Cardiac fibroblast (primary cell): ENCODE measurements at places on chromosomes 11 and 22.

GRCh38 chr11:120344302-120345004, 8.2 kb downstream of the ARHGEF12 start:
- peak; percentile 43 for DNase-seq

- no peak for DNase-seq
These were observed 446.9 kb upstream of the B3GAT1 start for GRCh38 chr11:134858783-134859480.

GRCh38 chr11:69828971-69829344, 9.7 kb upstream of the FGF3 start:
- no peak for DNase-seq

DNA sequence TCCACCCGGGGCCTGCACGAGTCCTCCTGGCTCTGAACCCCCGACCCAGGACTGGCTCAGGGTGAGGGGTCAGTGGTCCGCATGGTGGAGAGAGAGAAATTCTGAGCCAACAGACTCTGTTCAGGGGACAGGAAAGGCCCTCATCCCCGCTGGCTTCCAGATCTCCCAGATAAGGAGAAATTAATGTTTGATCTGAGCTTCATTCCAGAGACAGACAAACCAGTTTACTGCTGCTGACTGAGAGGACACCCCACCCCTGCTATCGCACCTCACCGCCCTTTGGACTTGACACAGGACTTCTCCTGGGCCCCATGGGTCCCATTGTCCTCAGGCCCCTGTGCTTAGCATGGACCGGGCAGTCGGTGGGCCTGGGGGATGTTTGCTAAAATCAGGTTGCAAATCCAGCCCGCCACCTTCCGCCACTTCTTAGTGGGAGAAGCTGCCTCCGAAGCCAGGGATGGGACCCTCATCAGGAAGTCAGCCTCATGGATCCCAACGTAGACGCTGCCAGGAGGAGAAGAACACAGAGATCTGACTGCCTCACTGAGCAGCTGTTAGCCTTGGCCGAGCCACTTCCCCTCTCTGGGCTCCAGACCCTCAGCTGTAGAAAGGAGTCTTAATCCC, 11.2 kb upstream of the UPK3A start:
- no peak for DNase-seq

GRCh38 chr11:84865791-84866535, 761.2 kb downstream of the DLG2 start:
- no peak for DNase-seq

- no peak for DNase-seq
These were observed 230.9 kb upstream of the UBASH3B start for GRCh38 chr11:122424636-122425035.

GRCh38 chr11:19347911-19348310, 107.2 kb upstream of the E2F8 start:
- DNase-seq: peak; percentile 28

GRCh38 chr22:27389727-27390075, 411.9 kb downstream of the MN1 start:
- DNase-seq: no peak

GRCh38 chr22:42069801-42070516, 653 bp downstream of the NAGA start:
- DNase-seq: peak; percentile 9

- peak; percentile 77 for DNase-seq
These were observed 15.4 kb upstream of the SOX10 start for GRCh38 chr22:37999640-38000272.

DNA sequence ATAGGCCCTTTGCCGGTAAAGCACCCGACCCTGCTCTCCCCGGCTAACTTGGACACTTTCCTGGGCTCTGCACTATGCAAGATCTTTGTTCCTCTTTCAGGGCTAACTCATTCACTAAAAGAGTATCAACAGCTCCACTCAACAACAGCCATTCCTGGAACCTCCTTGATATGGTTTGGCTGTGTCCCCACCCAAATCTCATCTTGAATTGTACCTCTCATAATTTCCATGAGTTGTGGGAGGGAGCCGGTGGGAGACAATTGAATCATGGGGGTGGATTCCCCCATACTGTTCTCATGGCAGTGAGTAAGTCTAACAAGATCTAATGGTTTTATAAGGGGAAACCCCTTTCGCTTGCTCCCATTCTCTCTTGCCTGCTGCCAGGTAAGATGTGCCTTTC, 330.0 kb downstream of the TENM4 start:
- DNase-seq: no peak

GRCh38 chr22:41106122-41106968, 14.0 kb downstream of the EP300 start:
- peak; percentile 65 for DNase-seq

- no peak for DNase-seq
These were observed 70.7 kb downstream of the MN1 start for GRCh38 chr22:27730641-27731433.

DNA sequence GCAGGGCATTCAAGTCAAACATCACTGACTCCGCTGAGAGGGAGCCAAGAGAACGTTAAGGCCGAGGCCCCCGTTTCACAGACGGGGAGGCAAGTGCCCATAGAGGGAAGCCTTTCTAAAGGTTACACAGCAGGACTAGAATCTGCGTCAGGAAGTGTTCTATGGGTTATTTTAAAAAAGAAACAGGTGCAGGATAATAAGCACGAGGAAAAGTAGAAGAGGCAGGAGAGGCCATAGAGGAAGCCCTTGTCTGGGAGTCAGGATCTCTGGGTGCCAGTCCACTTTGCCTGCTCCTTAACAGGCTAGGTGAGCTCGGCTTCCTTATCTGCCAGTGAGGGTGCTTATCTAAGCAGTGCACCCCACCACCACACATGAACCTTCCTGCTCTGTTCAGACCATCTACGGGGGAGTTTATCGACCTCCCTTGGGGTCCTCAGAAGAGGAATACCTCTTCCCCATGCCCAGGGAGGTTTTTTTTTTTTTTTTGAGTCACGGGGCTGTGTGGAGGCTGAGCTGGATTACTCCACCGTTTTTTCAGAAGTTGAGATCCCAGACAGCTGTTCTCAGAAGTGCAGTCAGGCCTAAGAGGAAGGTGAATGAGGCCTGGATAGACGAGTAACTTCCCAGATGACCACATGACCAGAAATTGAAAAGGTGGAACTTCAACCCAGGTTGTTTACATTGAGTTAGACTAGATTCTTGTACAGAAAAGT, 1.2 kb upstream of the FCHSD2 start:
- DNase-seq: peak; percentile 54

DNA sequence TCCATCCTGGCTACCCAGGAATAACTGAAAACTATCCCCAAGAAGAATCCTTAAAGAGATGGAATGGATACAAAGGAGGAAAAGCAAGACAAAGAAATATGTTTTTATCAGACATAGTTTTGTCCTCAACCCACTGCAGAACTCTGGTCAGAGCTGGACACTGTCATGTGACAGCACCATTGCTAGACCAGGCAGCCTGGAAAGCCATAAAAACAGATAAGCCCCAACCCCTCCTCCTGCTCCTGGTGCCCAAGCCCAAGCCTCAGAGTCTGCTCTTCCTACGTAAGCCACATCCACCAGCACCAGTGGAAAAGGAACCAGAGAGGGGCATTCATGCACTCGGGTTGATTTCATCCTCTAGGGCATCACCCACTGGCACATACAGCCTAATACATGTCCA, 116.9 kb downstream of the TRIM29 start:
- DNase-seq: no peak

- no peak for DNase-seq
These were observed 119.6 kb downstream of the NAV2 start for GRCh38 chr11:19832086-19832750.

DNA sequence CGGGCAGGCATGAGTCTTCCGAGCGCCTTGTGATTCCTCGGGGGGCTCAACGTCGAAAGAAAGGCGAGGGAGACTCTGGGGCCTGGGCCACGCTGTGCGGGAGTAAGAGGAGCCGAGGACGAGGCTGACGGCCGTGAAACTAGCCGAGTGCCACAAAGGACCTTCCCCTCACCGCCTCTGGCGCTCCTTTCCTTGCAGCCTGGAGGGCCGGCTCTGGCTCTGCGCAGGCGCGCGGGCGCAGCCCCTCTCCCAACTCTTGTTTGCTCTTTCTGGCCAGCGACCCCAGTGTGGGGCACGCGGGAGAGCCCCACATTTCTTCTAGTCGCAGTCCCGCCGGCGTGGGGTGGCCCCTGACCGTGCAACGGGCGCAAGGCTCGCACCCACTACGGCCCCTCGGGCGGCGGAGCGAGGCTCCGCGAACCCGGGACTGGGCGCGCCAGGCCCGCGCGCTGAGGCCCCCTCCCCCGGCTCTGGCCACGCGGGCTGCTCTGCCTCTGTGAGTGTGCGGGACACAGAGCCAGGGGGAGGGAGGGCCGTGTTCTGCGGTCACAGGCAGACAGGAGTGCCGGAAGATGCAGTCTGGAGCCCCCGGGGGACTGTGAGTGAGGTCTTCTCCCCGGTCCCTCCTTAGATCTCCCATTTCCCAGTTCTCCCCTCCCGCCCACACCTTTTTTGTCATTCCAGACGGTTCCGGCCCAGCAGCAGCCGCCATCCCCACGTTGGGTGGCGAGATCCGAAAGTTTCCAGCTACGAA, 1.0 kb upstream of the TOB2 start:
- peak; percentile 58 for DNase-seq

GRCh38 chr11:47573321-47573720, 5.4 kb downstream of the KBTBD4 start:
- DNase-seq: no peak

- no peak for DNase-seq
These were observed 123.4 kb upstream of the ARHGAP42 start for GRCh38 chr11:100563541-100564280.

DNA sequence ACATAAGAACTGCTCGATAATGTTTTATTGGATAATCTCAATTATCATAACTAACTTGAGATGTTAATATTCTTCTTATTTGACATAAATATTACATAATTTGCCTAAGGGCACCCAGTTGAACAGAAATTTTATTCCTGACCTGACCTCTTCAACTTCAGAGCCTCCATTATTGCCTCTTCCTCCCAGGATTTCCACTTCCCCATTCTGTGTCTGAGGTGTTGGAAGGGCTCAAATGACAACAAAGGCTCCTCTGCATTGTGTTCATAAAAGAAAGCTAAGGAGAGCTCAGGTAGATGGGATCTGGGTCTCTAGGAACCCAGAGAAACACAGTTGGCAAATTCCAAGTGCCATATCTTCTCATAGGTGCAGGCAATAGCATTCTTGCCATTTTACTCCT, 61.2 kb upstream of the ARHGAP20 start:
- DNase-seq: no peak
